Right atrium auricular region (tissue), 2 donors: ENCODE measurements at places on chromosomes 11 and 22. TPM values are rescaled to one million over a fixed set of nuclear protein-coding genes. Genes with fewer than 3 reads are reported as not detected.

TRIM22 gene
- 12.8 TPM for total RNA-seq

DBX1 gene
- total RNA-seq: not detected

PNPLA3 gene
- 0.16 TPM for total RNA-seq

APLNR gene
- total RNA-seq: 13.6 TPM

CTSW gene
- total RNA-seq: 0.39 TPM

VWCE gene
- total RNA-seq: 0.48 TPM

NOX4 gene
- total RNA-seq: 5.9 TPM

JHY gene
- 3.5 TPM for total RNA-seq

IGSF22 gene
- total RNA-seq: not detected

- H3K36me3 ChIP-seq: no peaks in the 10 kb centered on the region
- no peak overlapping the region for H3K27ac ChIP-seq
- H3K4me3 ChIP-seq: no peak overlapping the region
- no peaks in the 10 kb centered on the region for H3K4me1 ChIP-seq
- DNase-seq: no peak
- no peaks in the 10 kb centered on the region for H3K27me3 ChIP-seq
Observed at GRCh38 chr22:30731658-30732057, 37.0 kb downstream of the OSBP2 start.

GRCh38 chr11:76621466-76621865, 49.1 kb downstream of the LRRC32 start:
- H3K27ac ChIP-seq: no peak overlapping the region
- H3K27me3 ChIP-seq: no peaks in the 10 kb centered on the region
- H3K36me3 ChIP-seq: no peaks in the 10 kb centered on the region
- peaks cover 21% of the 10 kb centered on the region for H3K4me1 ChIP-seq
- DNase-seq: no peak
- no peak overlapping the region for H3K4me3 ChIP-seq

DNA sequence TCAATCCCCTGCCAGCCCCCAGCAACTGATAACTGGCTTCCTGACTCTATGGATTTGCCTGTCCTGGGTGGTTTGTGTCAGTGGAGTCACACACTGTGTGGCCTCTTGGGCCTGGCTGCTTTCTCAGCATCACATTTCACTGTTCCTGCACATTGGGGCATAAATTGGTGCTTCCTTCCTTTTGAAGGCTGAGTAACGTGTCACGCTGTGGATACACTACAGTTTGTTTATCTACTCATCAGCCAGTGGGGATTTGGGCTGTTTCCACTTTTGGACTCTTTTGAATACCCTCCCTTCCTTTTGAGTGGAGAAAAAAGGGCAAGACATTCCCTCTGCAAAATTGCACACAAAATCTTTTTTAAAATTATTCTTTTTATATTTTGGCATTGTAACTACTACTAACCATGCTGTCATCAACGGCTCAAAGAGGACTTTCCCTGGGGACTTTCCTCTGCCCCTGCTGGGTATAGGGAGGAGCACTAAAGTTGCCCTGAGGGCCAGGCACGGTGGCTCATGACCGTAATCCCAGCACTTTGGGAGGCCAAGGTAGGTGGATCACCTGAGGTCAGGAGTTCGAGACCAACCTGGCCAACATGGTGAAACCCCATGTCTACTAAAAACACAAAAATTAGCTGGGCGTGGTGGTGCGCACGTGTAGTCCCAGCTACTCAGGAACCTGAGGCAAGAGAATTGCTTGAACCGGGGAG, 7.8 kb upstream of the CELSR1 start:
- H3K36me3 ChIP-seq: no peaks in the 10 kb centered on the region
- peaks cover 46% of the 10 kb centered on the region for H3K4me1 ChIP-seq
- H3K27ac ChIP-seq: peak overlapping the region; percentile 85
- H3K4me3 ChIP-seq: no peak overlapping the region
- H3K27me3 ChIP-seq: no peaks in the 10 kb centered on the region
- no peak for DNase-seq

DNA sequence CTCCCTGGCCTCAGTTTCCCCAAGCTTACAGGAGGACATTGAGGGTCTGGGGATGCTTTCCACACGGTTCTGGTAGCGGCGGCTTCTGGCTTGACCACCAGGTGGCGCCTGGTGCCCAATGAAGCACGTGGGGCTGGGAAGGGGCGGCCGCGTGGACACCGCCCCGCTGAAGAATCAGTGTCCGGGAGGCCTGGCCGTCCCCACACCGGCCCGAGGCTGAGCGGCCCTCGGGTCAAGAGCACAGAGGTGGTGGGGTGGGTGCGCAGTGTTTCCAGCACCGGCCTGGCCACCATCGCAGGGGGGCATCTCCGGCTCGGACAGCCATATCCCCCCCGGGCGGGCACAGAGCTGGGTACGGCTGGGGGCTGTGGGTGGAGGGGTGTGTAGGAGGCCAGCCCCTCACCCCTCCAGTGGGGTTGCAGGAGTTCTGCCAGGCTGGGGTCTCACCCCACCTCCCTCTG, 27.8 kb upstream of the PPARA start:
- H3K27me3 ChIP-seq: no peaks in the 10 kb centered on the region
- no peaks in the 10 kb centered on the region for H3K4me1 ChIP-seq
- no peak overlapping the region for H3K4me3 ChIP-seq
- H3K27ac ChIP-seq: no peak overlapping the region
- DNase-seq: no peak

DNA sequence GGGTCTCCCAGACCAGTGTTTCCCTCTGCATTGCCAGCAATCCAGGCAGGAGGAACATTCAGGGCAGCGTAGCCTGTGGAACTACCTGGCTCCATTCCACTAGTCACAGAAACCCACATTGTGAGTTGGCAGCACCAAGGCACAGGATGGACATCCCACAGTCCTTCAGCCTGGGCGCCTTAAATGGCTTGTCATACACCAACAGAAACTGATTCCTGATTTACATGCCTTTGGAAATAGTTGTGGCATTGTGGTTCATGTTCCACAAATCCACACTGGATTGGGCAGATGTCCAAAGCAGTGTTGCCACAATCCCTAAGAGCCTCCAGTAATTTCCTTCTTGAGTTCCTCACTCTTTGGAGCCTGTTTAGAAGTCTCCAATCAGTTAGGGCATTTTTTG, 225.6 kb downstream of the BLID start:
- no peak overlapping the region for H3K27ac ChIP-seq
- H3K4me3 ChIP-seq: no peak overlapping the region
- DNase-seq: no peak

- H3K27ac ChIP-seq: peak overlapping the region; percentile 95
- H3K4me3 ChIP-seq: no peak overlapping the region
- no peaks in the 10 kb centered on the region for H3K27me3 ChIP-seq
- no peaks in the 10 kb centered on the region for H3K4me1 ChIP-seq
- no peaks in the 10 kb centered on the region for H3K36me3 ChIP-seq
Observed at GRCh38 chr22:38923463-38924346, 33.7 kb upstream of the APOBEC3A start.

- H3K36me3 ChIP-seq: no peaks in the 10 kb centered on the region
- peaks cover 52% of the 10 kb centered on the region for H3K4me1 ChIP-seq
- no peak overlapping the region for H3K4me3 ChIP-seq
- no peak for DNase-seq
- H3K27me3 ChIP-seq: no peaks in the 10 kb centered on the region
- H3K27ac ChIP-seq: no peak overlapping the region
Observed at GRCh38 chr22:46764140-46764680, 1.8 kb downstream of the TBC1D22A start.

DNA sequence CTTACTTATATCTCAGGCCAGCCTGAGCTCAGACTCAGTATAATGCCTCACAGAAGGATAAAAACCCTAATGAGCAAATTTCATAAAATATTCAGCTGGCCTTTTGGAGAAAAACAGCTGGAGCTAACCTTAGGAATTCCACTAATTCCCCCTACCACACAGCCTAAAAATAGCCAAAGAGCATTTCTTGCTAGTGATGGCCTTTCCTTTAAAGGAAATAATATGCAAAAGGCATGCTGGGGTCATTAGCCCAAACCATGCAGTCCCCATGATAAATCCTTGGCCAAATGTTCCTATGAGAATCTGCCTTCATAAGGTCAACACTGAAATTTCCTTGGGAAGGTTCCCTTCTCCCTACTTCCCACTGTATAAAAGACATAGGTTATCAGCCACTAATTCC, 38.2 kb downstream of the SYTL2 start:
- H3K4me3 ChIP-seq: no peak overlapping the region
- no peaks in the 10 kb centered on the region for H3K27me3 ChIP-seq
- no peak for DNase-seq
- no peaks in the 10 kb centered on the region for H3K4me1 ChIP-seq
- peak overlapping the region; percentile 48 for H3K27ac ChIP-seq

- peak overlapping the region; percentile 78 for H3K27ac ChIP-seq
- no peaks in the 10 kb centered on the region for H3K4me1 ChIP-seq
- H3K27me3 ChIP-seq: no peaks in the 10 kb centered on the region
- H3K4me3 ChIP-seq: no peak overlapping the region
Observed at GRCh38 chr11:73157101-73158010, 15.2 kb upstream of the FCHSD2 start.

DNA sequence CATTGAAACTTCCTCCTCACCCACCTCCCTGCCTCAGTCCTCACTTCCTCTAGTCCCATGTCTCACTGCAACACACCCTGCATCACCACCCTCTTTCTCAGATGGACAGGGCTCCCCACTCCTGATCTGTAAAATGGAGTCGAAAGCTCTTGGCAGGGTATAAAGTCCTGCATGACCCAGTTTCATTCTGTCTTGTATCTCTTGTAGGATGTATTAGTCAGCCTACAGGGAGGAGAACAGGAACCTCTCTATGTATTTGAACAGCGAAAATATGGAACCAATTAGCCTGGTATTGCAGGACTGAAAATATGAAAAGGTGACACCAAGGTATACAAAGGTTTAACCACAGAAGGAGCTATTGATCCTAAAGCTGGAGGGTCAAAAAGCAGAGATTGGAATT, 156.9 kb upstream of the SNX19 start:
- no peak overlapping the region for H3K27ac ChIP-seq
- no peaks in the 10 kb centered on the region for H3K36me3 ChIP-seq
- H3K4me1 ChIP-seq: no peaks in the 10 kb centered on the region
- H3K27me3 ChIP-seq: no peaks in the 10 kb centered on the region
- no peak for DNase-seq
